GM23248 (cell line): ENCODE measurements at places on chromosomes 6 and 20. TPM values are rescaled to one million over a fixed set of nuclear protein-coding genes. Genes with fewer than 3 reads are reported as not detected.
A peak's percentile ranks its signal among the peaks of the same experiment; 100 is the strongest.

DNA sequence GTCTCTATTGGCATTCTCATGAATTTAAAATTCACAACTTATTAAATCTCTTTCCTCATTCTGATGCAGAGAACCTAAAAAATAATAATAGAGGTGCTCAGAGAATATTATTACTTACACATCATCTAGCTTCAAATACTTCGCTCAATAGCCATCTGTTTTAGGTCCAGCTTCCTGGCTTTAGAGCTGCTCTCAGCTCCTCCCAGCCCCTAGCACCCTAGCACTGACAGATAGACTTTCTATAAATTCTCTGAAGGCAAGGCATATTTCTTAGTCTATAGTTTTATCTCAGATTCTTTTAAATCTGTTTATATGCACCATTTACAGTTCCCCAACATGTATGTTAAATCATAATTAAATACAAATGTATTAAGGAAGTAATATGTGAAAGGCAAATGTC, 281.3 kb downstream of the PTPRK start:
- DNase-seq = no peak

- DNase-seq = peak; percentile 58
Measured at GRCh38 chr20:37378785-37379598, 33.1 kb downstream of the SRC start.

GRCh38 chr6:150741633-150742200, 123.8 kb upstream of the MTHFD1L start:
- DNase-seq = no peak

DNA sequence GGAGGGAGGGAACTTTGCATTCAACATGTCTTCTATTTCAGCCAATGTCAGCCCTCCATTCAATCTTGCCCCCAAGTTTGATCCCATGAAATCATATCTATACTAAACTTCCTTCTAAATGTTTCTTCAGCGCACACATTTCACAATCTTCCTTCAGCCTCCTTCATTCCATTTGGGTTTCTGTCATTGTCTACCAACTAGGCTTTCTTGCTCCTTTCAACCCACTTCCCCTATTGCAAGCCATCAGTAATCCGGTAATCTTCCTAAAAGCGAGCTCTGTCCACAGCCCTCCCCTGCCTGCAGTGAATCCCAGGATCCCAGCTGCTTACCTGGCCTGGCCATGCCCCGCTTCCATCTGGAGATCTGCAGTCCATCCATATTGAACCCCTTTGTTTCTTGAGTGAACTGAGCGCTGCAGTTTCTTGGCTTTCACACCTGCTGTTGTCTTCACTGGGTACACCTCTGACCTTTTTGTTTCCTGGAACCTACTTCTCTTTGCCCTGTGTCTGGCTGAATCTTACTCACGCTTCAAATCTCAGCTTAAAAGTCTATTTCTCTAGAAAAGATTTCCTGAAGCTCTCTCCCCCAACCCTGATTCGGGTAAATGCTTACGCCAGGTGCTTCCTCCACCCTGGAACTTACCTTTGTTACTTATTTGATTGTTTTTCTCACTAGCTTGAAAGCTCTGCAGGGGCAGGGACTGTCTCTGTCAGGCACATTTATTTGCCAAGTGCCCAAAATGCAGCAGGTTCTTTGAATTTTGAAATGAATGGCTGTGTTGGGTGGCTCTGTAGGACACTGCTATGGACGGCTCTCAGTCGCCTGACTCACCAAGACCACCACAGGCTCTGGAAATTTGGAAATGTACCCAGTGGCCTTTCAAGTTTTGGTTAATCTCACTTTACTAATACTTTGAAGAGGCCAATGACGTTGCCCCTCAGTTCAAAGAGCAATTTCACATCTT, 50.3 kb downstream of the ADTRP start:
- DNase-seq = no peak

GRCh38 chr20:4369798-4370124, 351.9 kb upstream of the PRND start:
- DNase-seq = no peak

DNA sequence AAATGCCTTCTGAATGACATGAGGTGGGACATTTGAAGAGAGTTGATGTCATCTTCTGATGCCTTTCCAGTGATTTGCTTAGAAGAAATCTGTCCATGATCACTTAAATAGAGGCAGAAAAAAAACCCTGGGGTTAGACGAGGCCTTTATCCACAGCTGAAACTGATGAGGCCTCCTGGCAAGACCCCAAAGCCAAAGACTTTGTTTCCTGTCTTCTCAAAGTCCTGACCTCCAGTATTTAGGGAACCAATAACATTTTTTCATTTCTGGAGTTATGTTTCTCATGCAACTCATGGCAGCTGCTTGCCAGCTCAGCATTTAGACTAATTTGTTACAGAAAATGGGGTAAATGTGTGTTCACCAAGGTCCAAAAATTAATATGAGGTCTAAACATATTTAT, 248.0 kb upstream of the PRDM1 start:
- peak; percentile 38 for DNase-seq

GRCh38 chr20:11979306-11979990, 61.8 kb downstream of the BTBD3 start:
- DNase-seq = no peak

DBNDD2 gene
- 27.9 and 30.0 TPM in 2 replicates for polyA plus RNA-seq

HCRTR2 gene
- polyA plus RNA-seq = not detected in 2 replicates

RTEL1 gene
- polyA plus RNA-seq = 8.5 and 8.6 TPM in 2 replicates

EEF1A2 gene
- polyA plus RNA-seq = not detected in 2 replicates
